Suppressor macrophage (primary cell): ENCODE measurements at places on chromosomes 5 and 9.

DNA sequence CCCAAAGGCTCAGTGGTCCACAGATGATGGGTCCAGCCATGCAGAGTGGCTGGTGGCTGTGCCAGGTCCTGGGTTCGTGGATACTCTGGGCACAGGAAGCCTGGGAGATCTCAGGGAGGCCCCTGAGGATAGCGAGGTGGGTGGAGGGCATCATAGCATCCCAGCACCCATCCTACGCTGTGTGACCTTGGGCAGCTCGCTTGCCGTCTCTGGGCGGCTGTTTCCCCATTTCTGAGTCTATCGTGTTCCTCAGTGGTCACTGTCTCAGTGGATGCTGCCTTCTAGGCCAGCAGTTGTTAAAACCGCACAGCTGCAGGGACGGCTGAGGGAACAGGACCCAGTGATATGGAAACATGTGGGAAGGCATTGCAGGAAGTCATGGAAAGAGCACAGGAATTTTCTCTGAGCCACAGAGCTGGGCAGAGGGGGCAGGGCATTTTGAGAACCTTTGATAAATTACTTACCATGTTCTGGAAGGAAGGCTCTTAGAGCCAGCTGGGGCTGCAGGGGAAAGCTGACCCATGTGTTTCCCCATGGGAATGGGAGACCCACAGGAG is 86.4 kb upstream of the COL5A1 start:
- DNase-seq: no peak

DNA sequence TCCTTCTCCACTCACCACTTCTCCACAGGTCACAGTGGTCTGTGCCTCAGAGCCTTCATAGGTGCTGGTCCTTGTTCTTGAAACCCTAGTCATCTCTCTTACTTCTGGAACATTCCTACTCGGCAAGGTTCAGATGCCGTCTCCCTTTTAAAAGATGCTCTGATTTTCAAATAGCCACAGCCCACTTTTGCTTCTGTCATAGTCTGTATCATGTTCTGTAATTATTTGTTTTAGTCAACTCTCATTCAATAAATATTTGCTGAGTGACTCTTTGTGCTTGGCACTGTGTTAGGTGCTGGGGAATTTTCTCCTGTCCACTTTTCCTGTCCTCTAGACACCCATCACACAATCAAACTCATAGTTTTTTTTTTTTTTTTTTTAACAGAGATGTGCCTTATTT is 181.3 kb upstream of the IL12B start:
- no peak for DNase-seq

DNA sequence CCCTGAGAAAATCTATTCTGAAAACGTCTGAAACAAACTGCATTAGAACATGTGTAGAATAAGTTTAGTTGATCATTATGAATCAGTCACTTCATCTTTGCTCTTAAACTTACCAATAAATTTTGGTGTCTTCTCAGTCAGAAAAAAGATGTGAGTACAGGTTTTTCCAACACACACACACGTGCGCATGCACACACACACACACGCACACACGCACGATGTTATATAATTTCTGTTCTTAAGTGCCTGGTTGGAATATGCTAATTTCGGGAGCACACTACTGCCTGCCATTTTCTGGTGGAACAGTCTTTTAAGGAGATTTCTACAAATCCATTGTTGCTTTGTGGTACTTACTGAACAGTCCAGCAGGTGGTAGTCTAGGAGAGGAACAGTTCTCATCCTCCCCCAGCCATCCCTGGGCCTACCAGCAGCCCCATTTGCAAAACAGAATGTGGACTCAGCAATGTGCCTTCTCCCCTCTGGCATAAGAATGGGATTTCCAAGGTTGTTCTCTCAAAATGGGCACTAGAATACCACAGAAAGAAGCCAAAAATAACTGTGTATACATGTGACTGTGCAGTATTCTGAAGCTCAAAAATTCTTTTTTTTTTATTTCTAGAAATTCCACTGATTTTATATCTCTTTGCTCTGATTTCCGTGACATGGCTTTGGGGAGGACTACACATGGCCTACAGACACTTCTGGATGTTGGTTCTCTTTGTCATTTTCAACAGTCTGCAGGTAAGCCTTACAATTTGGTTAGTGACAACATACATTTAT is 281.3 kb downstream of the ARRDC3 start:
- DNase-seq: peak; percentile 88

GRCh38 chr5:96199713-96200183 is 233.3 kb downstream of the PCSK1 start:
- DNase-seq: no peak

DNA sequence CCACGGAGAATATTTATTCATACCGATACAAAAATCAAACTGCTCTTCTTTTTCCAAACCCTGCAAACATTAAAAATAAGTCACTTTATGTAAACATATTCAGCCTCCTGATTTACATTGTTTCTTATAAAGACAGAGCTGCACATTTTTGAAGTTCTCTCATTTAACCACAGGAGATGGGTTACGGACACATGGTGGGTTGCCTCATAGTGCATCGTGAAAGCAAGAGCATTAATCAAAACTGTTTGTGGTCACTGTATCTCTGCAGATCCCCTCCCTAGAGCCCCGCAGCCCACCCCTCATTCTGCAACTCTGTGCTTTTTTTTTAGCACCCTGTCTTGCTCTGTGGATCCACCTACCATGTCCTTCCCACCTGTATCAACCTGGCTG is 43.3 kb upstream of the EQTN start:
- no peak for DNase-seq

DNA sequence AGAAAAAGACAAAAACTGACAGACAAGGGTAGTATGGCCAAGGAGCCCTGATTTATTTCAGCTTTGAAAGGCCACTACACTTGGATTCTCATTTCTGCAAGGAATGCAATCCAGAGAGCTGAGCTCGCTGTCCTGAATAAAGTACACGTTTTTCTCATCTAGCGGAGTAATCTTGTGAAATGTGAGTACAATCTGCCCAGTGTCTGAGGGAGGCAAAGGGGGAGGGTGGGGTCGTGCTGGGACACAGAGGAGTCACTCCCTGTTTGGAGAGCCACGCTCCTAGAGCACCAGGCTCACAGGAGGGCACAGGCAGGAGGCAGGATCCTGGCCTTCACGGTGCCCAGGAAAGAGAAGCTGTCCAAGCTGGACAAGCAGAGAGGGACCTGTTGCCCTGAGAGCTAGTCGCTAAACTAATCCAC is 51.0 kb upstream of the IFNK start:
- DNase-seq: no peak

DNA sequence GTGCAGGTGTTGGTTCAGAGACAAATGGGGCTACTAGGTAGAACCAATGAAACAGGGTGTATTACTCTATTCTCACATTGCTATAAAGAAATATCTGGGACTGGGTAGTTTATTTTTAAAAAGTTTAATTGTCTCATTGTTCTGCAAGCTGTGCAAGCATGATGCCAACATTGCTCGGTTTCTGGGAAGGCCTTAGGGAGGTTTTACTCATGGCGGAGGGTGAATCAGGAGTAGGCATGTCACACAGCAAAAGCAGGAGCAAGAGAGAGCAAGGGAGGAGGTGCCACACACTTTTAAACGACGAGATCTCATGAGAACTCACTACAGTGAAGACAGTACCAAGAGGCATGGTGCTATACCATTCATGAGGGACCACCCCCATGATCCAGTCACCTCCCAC is 134.6 kb downstream of the PIK3R1 start:
- no peak for DNase-seq

GRCh38 chr5:161047024-161047423 is 195.0 kb upstream of the ATP10B start:
- no peak for DNase-seq

GRCh38 chr5:127650022-127650421 is 1.1 kb downstream of the CTXN3 start:
- no peak for DNase-seq

- no peak for DNase-seq
Measured at GRCh38 chr9:134557331-134557730, 84.3 kb upstream of the COL5A1 start.

- DNase-seq: peak; percentile 56
Measured at GRCh38 chr5:66814146-66814991, 218.2 kb downstream of the MAST4 start.

DNA sequence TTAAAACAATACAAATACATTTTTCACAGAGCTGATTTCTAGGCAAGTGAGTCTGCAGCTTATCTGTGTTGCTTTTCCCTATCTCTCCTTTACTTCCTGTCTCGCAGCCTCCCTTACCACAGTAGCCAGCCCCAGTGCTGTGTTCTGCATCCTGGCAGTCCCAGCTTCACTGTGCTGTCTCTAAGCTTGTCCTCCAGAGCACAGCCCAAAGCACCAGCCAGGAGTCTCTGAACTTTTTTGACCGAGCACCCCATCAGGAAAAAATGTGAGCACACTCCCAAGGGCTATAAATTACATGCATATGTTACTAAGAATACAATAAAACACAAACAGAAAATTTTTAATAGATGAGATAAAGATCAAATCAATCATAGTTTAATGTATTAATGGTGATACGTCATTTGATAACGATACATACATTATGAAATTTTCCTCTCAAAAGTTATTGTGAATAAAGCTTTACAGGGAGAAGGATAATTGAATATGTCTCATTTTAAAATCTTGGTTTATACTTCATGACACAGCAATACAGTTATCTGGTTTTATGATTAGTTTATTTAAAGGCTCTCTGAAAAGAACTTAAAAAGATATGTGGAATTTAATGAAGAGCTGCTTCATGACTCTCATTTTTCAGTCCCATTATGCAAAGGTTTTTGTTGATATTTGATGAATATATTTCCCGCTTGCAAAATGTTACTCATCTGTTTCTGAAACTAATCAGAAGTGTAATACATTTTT is 7.3 kb upstream of the RHOBTB3 start:
- no peak for DNase-seq

DNA sequence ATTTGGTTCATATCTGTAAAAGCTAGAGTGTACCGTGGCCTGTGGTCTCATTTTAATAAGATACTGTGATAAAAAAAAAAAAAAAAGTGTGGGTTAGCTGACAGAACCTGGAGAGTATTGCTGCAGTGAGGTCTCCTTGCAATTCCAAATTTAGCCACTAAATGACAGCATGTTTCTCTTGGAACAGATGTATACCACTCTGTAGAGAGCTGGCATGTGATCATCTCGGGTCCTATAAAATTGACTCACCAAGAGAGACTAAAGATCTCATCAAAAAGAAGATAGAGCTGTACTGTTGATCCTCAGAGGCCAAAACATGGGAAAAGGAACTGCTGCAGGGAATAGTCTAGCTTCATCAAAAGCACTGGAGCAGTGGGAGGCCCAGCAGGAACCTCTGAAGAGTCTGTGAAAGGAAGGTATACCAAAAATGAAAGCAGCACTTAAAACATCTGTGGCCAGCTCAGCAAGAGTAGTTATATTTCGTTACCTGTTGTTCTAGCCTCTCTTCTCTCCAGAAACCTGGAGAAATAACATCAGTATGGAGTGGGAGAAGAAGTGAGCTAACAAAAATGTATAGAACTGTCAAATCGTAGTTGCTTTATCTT is 826.8 kb downstream of the EFNA5 start:
- DNase-seq: peak; percentile 3

- no peak for DNase-seq
Measured at GRCh38 chr9:108099854-108100253, 610.3 kb upstream of the KLF4 start.

GRCh38 chr9:111056538-111056937 is 18.3 kb upstream of the LPAR1 start:
- peak; percentile 13 for DNase-seq
